ENCODE measurements at places on chromosomes 4 and X. TPM values are rescaled to one million over a fixed set of nuclear protein-coding genes. Genes with fewer than 3 reads are reported as not detected.

TMEM31 gene
- total RNA-seq = not detected

BST1 gene
- total RNA-seq = 2.1 TPM

ARHGAP10 gene
- 43.5 TPM for total RNA-seq

NUDT6 gene
- 7.6 TPM for total RNA-seq

DNA sequence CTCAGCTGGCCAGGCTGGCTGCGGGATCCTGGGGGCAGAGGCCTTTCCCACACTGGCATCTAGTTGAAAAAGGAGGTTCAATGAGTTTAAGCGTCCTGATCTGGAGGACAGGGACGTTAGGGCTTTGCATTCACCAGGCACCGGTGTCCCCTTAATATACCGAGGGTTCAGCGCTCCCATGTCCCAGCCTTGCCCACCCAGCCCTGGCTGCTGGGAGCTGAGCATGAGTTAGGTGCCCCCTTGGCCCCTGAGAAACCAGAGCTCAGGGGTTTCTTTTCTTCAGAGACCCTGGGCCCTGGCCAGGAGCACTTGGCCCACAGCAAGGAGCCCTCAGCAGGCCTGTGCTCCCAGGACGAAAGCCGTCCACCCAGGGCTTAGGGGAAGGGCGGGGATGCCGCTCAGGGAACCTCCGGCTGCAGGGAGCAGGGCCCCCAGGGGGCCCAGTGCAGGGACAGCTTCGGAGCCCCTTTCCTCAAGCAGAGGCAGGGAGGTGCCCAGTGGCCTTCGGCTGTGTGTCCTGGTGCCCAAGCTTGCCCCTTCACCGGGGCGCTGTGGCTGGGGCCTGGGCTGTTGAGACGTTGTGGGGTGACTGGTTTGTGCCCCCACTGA is 20.9 kb upstream of the DUSP9 start:
- DNase-seq = no peak

GRCh38 chr4:4775493-4776004 is 83.9 kb upstream of the MSX1 start:
- no peak for DNase-seq

DNA sequence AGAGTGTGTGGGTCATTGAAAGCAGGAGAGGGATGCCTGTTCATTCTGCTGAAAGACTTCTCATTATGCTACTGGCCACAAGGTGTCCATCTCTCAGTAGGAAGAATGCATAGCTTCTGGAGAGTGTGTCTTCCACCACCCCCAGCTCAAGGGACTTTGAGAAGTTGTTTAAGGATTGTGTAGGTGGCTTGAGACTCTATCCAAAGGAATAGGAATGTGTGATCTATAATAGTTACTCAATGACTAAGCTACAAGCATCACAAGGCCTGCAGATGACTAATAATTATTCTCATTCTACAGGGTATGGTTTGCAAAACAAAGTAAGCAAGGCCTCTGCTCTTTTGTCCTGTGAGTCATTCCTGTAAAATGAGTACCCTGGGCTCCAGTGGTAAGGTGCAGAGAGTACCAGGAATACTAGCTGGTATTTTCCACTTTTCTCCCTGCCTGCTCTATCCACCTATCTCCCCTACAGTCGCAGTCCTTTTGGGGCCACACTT is 279.8 kb upstream of the BOD1L1 start:
- DNase-seq = no peak

DNA sequence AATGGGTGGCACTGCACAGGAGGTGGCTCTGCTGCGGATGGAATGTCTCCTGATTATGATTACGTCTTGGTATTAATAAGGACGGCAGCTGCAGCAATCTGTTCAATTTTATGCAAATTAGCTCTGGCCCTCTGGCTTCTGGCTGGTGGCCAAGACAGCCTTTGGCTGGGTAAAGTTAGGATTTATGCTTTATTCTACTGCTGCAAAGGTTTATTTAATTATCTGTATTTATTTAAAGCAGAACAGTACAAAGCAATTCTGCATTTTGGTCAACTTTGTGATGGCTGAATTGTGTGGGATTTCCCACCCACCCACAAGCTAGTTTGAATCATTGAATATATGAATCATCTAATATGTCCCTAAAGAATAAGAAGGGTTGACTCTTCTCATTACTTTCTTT is 745.6 kb upstream of the FAM241A start:
- no peak for DNase-seq

GRCh38 chr4:28682847-28683246 is 1822.2 kb downstream of the STIM2 start:
- no peak for DNase-seq

- no peak for DNase-seq
Observed at GRCh38 chr4:149140841-149141240, 674.8 kb downstream of the IQCM start.
